Right lung (tissue), 10 donors: ENCODE measurements at places on chromosomes 2 and 18. TPM values are rescaled to one million over a fixed set of nuclear protein-coding genes. Genes with fewer than 3 reads are reported as not detected.
A peak's percentile ranks its signal among the peaks of the same experiment; 100 is the strongest.

The IL1F10 gene
- polyA plus RNA-seq: not detected

- DNase-seq: no peak
Measured at GRCh38 chr2:8656160-8656641, 25.7 kb upstream of the ID2 start.

- no peak for DNase-seq
Measured at GRCh38 chr2:165434865-165435496, 34.5 kb upstream of the CSRNP3 start.

- DNase-seq: no peak
Measured at GRCh38 chr2:119826370-119826961, 66.7 kb downstream of the PTPN4 start.

GRCh38 chr2:100944617-100945432 is 57.3 kb upstream of the RPL31 start:
- no peak for DNase-seq

GRCh38 chr2:54228945-54229344 is 27.1 kb downstream of the TSPYL6 start:
- peak; percentile 50 for DNase-seq

DNA sequence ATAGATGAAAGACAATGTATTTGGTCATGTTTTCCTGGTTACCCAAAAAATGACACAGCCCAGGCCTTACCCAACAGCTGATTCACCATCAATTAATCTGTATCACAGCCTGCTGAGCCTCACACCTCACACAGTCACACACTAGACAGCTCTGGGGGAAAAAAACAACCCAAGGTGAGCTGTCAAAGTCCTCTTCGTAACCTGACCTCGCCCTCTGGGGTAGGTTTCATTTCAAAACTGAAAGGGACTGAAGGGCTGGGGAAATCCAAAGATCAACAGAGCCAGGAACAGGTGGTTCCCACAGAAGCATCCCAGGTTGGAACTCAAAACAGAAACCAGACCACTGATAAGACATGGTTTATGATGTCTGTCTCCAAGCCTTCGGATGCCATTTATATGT is 18.2 kb upstream of the PCBP1 start:
- no peak for DNase-seq

- DNase-seq: peak; percentile 67
Measured at GRCh38 chr2:241771286-241772062, 5.1 kb upstream of the GAL3ST2 start.

DNA sequence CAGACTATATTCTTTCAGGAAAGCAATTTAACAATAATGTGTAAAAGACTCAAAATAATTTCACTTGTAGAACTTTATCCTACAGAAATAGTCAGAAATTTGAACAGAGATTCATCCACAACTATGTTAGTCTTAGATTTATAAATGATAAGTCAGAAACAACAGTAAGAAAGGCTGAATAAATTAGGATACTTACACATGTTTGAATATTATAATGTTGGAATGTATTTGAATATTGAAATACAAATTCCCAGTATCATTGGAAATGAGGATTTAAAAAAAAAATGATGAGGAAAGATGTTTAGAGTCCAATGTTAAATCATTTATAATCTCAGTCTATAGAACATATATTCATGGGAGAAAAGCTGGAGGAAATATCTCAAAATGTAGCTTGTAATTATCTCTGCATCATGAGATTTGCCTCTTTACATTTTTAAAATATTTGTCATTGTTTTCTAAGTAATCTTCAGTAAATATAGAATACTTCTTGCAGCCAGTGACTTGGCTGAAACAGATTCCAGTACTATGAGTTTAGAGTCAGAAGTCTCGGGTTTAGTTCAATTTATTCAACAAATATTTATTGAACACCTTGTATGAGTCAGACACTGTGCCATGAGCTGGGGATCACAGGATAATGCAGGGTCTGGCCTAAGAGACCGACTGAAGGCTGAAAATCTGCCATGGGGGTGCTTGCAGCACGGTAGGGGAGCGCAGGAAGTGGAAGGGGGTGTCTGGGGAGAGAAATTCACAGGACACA is 32.3 kb downstream of the CXCR4 start:
- no peak for DNase-seq

The KANSL3 gene
- 52.6 TPM for polyA plus RNA-seq

DNA sequence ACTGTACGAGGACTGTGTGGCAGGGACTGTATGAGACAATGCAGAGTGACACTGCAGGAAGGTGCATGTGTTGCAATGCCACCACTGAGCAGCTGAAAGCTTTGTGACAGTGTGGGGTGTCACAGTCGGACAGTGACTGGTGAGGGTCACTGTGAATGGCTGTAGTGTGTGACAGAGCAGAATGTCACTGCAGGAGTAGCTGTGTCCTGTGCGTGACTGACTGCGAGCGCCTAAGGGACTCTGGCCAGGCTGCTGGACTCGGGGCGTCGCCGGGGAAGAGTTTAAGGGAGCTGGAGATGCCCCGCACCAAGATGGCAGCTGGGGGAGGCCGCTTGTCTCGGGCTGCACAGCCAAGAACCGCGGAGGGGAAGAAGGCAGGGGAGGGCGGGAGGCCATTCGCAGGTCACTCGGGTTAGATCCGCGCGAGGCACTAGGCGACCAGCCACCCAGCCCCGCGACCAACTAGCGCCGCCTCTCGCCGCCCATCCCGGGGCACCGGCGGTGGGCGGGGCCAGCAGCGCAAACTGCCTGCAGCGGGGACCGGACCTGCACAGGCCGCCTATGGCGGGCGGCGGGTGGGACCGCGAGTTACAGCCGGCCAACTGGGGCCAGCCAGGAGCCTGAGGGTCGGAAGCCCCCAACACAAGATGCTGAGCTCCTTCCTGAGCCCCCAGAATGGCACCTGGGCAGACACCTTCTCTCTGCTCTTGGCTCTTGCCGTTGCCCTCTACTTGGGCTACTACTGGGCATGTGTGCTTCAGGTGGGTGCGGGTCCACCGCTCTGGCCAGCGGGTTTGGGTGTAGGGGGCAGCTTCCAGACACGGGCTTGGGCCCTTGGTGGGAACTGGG is at the start of gene ABHD1:
ABHD1 (plus strand) TSS at position 514 of the 849 bp plus-strand sequence; CDS start at position 648, 134 bp downstream.
- peak; percentile 14 for DNase-seq

The ITPRIPL1 gene
- 5.5 TPM for polyA plus RNA-seq

The TRIM43 gene
- polyA plus RNA-seq: not detected

GRCh38 chr2:171551836-171552235 is 29.6 kb downstream of the CYBRD1 start:
- no peak for DNase-seq

DNA sequence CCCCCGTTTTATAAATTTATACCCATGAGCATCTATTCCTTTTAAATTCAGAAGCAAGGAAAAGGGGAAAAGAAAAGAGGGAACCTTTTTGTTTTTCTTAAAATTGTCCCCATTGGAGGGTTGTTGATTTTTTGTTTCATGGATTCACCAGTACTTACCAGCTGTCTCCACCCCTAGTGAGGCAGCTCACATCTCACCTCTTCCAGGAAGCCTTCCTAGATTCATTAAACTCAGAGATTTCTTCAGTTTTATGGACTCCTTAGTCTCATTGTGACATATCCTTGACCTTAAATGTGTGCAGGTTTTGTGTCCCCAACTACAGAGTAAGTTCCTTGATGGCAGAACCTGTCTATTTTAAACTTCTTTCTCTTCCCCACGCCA is 35.9 kb downstream of the EFR3B start:
- no peak for DNase-seq

- no peak for DNase-seq
Measured at GRCh38 chr2:50333529-50334228, 698.3 kb downstream of the NRXN1 start.

GRCh38 chr18:24811950-24812681 is 351.7 kb downstream of the HRH4 start:
- DNase-seq: no peak

- no peak for DNase-seq
Measured at GRCh38 chr2:226977775-226978190, 141.9 kb downstream of the RHBDD1 start.

- no peak for DNase-seq
Measured at GRCh38 chr18:79526468-79527460, 131.0 kb downstream of the NFATC1 start.

DNA sequence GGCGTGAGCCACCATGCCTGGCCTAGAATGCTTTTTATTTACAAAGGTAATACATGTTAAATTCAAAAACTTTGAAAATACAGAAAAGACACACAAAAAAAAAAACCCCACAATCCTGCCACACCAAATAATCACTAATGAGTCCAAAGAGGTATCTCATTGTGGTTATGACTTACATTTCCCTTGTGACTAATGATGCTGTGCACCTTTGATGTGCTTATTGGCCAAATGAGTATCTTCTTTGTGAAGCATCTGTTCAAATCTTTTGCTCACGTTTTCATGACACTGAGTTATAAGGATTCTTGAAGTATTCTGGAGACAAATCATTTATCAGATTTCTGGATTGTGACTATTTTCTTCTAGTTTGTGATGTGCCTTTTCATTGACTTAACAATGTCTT is 6.4 kb upstream of the NLRC4 start:
- DNase-seq: no peak

DNA sequence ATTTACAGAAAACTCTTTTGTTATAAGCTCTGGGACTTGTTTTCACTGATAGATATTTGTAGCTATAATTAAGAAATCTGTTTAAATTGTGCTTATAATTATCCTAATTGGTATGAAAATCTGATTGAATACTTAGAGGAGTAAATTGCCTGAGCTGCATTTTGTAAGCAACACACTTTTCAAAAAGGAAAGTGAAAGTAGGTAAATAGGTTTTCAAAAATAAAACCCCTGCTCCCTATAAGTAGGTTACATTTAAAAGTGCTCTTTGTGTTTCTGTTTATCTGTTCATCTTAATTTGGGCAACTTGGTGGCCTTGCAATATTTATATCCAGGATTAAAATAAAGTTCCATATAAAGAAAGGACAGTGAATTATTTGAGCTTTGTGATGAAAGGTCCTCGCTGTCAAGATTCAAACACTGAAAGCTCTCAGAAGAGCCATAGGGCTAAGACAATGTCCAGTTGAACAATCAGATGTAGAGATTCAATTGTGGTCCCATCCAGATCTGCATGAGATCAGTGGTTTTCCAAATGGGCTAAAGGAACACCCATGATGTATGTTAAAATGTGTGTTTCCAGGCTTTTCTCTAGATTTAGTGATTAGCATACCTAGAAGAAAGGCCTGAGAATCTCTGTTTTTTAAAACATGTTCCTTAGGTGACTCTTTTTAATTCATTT is 371.6 kb downstream of the RPRM start:
- no peak for DNase-seq

The HDHD2 gene
- polyA plus RNA-seq: 53.9 TPM

The TGFA gene
- polyA plus RNA-seq: 0.53 TPM

The KCNE4 gene
- polyA plus RNA-seq: 4.5 TPM
